ENCODE measurements at places on chromosomes 5 and 9. TPM values are rescaled to one million over a fixed set of nuclear protein-coding genes. Genes with fewer than 3 reads are reported as not detected.

ZNF883 gene
- total RNA-seq, result 3.4 TPM

ENHO gene
- 0.75 TPM for total RNA-seq

DNA sequence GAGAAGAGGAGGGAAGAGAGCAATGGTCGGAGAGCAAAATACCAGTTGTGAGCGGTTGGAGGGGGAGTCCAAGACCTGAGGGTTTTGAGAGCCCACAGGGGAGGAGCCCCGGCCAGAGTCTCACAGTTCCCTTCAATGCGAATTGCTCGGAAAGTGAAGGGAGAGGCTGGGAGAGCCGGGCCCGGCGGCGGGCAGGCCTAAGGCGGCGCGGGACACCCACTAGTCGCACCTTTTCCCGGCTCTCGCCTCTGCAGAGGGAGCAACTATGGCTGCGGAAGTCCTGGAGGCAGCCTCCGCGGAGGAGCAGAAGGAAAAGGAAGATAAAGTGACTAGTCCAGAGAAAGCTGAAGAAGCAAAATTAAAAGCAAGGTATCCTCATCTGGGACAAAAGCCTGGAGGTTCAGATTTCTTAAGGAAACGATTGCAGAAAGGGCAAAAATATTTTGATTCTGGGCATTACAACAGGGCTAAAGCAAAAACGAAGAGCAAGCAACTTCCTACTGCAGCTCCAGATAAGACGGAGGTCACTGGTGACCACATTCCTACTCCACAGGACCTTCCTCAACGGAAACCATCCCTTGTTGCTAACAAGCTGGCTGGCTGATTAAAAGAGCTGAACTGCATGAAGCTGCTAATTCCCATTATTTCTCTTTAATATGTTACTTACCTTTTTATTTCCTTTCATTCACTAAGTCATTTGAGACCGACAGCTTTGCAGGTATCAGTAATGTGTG, 6.5 kb upstream of the BTNL3 start:
- no peak for DNase-seq

IFNA21 gene
- total RNA-seq, result not detected

CD14 gene
- total RNA-seq, result not detected

C9orf50 gene
- not detected for total RNA-seq

GRCh38 chr5:176463113-176463764, 15.1 kb downstream of the FAF2 start:
- no peak for DNase-seq

DNA sequence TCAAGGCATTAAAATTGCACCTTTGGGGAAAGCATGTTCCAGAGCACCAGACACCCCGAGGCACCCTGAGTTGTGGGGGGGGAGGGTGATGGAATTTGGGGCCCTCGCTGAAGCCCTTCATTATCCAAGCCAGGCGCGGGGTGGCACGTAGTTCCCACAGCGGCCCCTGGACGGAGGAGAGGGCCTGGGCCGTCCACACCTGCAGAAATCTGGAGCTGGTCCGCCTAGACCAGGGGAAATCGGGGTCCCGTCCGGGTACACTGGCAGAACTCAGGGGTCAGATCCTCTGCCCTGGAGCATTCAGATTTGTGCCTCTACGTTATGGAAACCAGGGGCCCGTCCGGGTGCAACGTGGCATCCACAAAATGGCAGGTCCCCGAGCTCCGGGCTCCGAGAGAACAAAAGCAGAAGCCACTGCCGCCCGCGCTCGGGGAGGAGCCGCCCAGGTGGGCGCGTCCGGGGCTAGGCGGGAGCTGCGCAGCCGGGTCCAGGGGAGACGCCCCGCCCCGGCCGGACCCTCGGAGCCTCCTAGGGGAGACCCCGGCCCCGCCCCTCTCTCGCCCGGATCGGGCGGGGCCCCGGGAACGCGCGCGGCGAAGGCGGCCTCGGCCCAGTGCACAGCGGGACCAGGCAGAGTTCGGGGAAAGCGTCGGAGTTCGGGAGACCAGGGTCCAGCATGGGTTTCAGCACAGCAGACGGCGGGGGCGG, at the start of gene PLEKHG4B:
TSS of gene PLEKHG4B (plus strand) at position 613 of the 708 bp plus-strand sequence. CDS start at position 677, 64 bp downstream.
- no peak for DNase-seq

- no peak for DNase-seq
Measured at GRCh38 chr5:55175781-55176175, 2.8 kb upstream of the CDC20B start.

DNA sequence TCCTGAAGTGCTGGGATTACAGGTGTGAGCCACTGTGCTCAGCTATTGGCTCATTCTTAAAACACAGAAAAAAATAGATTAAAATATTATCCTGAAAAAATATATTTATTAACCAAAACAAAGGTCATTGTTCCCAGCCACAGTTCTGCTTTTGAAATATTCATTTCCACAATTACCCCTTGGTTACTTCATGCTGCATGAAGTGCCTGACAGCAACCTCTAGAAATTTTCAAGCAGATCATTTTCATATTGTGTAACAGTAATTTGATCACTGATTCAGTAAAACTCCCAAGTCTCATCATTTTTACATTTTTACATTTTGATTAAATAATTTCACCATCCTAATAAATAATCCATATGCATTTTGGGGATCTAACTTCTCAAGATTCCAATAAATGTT, 18.8 kb upstream of the GNAQ start:
- DNase-seq, result no peak

GRCh38 chr5:35540002-35540401, 77.7 kb upstream of the SPEF2 start:
- DNase-seq, result no peak

ARAP3 gene
- 11.3 TPM for total RNA-seq

GRCh38 chr5:57042524-57042931, 90.6 kb upstream of the MIER3 start:
- DNase-seq, result no peak

RNF208 gene
- 1.5 TPM for total RNA-seq

DNA sequence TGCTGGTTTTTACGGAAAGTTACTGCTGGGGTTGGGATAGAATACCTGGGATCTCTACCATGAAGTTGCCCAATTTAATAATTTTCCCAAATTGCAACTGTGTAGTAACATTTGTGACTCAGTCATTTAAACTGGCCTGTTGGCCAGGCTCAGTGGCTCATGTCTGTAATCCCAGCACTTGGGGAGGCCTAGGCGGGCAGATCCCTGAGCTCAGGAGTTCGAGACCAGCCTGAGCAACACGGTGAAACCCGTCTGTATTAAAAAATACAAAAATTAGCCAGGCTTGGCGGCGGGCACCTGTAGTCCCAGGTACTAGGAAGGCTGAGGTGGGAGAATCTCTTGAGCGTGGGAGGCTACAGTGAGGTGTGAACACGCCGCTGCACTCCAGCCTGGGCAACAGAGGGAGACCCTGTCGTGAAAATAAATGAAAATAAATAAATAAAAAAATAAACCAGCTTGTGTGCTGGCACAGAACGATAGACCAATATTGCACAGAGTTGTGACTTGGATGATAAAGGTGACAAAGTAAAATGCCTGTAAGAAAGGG, 160.7 kb upstream of the ZNF608 start:
- no peak for DNase-seq

DNA sequence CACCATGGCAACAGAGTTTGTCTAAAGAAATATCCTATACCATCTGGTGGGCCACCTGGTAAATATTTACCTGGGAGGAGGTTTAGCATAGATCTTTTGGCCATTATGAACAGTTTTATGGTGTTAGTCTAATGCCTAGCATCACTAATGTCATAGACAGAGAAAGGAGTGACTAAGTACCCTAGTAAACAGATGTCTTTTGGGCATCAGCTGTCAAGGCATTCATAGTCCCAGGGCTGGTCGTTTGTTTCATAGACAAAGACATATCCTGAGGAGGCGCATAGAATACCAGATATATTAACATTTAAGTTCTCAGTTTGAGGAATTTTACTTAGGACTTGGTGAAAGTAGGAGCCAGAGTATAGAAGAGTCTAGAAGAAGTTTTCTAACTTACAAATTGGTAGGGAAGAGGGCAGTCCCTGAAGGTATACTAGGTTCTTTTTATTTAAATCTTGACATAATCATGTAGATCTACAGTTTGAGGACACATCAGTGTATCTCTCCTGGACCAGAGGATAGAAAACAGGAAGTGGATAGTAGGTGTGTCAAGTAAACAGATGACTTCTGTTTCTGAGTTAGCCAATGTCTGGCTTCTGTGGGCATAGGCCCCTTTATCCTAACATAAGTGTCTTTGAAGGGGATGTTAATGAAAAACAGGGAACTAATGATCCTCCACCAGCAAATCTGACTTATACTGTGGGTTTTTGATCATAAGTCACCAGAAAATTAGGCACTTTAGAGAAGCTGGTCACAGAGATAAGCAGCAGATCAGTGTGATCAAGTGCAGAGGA, 105.0 kb upstream of the PRSS3 start:
- no peak for DNase-seq

ADCY2 gene
- not detected for total RNA-seq

- DNase-seq, result no peak
Measured at GRCh38 chr9:130020618-130021017, 22.4 kb downstream of the FNBP1 start.

DNA sequence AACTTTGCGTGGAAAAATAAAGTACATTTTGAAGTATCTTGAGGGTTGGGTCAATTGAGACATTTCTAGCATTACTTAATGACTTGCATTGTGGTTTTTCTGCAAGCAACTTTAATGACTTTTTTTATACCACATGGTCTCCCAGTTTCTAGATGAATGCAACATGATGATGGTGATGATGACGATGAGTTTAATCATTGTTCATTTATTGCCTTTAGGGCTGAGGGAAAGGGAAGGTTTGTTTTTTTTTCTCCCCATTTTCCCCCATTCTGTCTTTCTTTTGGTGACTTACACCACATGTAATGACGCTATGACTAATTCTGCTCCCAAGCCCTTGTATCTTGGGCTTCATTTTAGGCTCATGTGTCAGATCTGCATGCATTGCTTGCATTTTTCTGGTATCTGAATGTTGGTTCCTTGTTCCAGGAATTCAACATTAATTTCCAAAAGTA, 57.7 kb upstream of the NXNL2 start:
- DNase-seq, result peak; percentile 91

DNA sequence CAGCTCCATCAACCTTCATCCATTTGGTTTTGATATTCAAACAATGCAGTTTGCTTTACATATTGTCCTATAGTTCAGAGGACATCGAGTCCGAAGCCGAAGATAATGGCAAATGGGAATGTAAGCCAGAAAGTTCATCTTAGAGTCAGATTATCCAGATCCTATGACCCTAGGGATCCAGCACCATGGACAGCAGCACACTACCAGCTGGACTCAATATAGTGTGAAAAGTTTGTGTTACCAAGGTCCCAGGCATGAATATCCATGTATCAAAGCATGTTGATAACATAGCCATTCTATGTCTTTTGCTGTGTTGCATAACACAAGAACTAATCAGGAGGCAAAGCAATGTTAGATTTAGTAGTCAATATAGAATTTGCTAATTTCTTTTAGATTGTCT, 46.3 kb downstream of the FSTL4 start:
- no peak for DNase-seq

DNA sequence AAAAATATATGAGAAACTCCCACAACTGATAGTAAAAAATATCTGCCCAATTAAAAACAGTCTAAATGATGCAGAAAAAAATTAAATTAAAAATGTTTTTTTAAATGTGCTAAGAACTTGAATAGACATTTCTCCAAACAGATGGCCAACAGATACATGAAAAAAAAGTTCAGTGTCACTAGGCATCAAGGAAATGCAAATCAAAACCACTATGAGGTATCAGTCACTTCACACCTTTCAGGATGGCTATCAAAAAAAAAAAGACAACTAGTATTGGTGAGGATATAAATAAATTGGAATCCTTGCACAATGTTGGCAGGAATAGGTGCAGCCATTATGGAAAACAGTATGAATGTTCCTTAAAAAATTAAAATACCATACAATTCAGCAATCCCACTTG, 16.6 kb downstream of the ZNF131 start:
- DNase-seq, result no peak

DNA sequence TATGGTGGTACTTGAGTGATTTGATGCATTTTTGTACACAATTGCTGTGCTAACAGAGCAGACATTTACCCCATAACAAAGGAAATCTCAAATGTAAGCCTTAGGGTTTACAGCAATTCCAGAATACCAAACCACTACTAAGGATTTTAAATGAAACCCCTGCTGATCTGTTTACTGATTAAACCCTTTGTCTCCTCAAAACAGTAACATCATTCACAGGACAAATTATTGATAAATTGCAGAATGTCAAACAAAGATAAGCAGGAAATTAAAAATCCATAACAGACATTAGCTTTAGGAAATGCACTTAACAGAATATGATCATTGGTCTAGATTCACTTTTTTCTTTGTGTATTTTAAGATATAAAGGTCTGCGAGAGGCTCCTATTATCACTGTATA, 1016.4 kb upstream of the DMAC1 start:
- no peak for DNase-seq

N4BP3 gene
- 3.1 TPM for total RNA-seq

- DNase-seq, result no peak
Measured at GRCh38 chr9:93580654-93581380, 4.4 kb downstream of the PHF2 start.

- DNase-seq, result no peak
Measured at GRCh38 chr5:88556406-88556805, 287.8 kb upstream of the TMEM161B start.

GRCh38 chr5:43039471-43040286, 440 bp downstream of the ANXA2R start:
- DNase-seq, result no peak

GRCh38 chr9:136054146-136054545, 40.9 kb downstream of the NACC2 start:
- DNase-seq, result no peak

GABRA6 gene
- not detected for total RNA-seq

- DNase-seq, result no peak
Measured at GRCh38 chr5:93570294-93571113, 10.5 kb downstream of the NR2F1-AS1 start.

- DNase-seq, result no peak
Measured at GRCh38 chr9:131226226-131226625, 50.1 kb downstream of the FAM78A start.

ZNF462 gene
- 8.8 TPM for total RNA-seq

DNA sequence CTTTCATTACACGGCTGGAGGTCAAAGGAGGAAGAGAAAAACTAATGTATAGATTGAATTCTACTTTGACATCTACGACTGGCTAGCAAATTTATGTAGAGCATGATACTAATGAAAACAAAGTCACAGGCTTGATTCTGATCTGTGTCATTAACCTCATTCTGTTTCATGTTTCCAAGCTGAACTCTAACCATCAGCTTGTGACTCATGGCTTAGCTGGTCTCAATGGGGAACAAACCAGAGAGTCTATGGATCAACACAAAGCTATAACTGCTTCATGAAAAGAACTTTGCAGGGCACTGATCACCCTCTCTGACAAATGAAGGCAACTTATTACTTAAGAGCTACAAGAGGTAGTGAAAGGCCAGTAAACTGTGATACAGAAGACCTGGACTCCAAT, 23.6 kb upstream of the PDE4D start:
- DNase-seq, result no peak

- DNase-seq, result no peak
Measured at GRCh38 chr5:78416677-78417425, 56.4 kb downstream of the SCAMP1 start.
